NCI-H446 (cell line): ENCODE measurements at places on chromosomes 6 and 20.

DNA sequence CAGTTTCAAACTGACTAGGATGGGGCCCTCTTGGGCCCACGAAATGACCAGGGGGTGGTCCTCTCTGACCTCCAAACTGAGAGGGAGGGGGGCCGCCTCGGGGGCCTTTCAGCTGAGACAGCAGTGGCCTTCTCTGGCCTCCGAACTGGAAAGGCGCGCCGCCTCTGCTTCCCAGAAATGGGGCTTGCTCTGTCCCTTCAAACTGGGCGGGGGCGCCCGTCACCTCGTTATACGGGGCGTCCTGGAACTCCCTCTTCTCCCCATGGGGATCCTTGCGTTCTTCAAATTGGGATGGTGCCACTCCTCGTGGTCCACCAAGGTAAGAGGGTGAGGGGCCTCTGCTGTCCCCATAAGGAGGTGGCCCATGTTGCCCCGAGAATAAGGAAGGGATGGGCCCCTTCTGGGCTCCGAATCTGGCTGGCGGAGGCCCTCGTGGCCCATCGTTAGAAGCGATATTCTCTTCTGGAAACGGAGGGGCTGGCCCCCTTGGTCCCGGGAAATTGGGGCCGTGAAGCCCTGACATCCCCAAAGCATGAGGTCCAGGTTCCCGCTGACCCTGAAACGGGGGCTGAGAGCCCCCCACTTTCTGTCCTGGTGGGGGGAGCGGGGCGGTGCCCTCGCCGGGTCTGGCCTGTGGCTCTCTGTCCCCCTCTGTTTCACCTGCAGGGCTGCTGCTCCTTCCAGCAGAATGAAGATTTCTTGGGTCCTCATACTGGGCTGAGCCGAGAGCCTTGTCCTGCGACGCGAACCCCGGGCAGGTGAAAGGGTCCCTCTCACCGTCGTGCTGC lies 18.7 kb upstream of the TCFL5 start:
- no peak for DNase-seq

- peak; percentile 12 for DNase-seq
Measured at GRCh38 chr6:52063584-52064344, 23.6 kb downstream of the PKHD1 start.

GRCh38 chr20:6473197-6473596 lies 294.3 kb upstream of the BMP2 start:
- no peak for DNase-seq

GRCh38 chr6:135439549-135439948 lies 58.0 kb downstream of the AHI1 start:
- DNase-seq, result no peak

GRCh38 chr20:21808863-21809664 lies 103.6 kb downstream of the PAX1 start:
- DNase-seq, result no peak

- DNase-seq, result no peak
Measured at GRCh38 chr20:33784225-33784624, 26.9 kb upstream of the CHMP4B start.

DNA sequence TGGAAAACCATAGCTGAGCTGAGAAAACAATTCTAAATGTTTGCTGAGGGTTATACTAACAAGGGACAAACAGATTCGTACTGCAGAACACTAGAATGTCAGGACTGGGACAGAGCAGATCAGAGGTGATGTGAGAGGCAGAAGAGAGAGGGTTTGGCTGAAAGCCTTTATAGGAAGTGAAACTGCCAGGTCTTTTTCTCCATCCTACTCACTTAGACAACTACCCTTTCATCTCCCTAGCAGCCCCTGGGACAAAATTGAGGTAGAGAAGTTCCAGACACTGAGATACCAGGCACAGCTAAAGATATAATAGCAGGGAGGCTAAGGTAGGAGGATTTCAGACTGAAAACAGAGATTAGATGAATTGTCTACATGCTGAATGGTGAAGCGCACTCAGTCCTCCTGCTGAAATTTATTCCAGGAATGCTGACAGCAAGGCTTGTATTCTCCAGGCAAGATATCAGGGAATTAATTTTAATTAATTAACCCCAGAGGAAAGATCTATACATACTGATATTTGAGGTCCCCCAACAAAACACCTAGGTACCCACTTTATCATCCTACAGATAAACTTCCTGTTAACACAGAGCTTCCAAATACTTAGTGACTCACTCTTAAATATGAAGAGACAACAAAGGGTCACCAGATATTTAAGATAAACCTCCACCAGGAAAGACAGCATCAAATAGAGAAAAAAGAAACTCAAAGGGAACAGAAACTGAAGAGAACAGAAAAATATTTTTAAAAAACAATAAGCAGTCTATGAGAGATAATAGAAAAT lies 12.6 kb upstream of the EIF2S2 start:
- no peak for DNase-seq

DNA sequence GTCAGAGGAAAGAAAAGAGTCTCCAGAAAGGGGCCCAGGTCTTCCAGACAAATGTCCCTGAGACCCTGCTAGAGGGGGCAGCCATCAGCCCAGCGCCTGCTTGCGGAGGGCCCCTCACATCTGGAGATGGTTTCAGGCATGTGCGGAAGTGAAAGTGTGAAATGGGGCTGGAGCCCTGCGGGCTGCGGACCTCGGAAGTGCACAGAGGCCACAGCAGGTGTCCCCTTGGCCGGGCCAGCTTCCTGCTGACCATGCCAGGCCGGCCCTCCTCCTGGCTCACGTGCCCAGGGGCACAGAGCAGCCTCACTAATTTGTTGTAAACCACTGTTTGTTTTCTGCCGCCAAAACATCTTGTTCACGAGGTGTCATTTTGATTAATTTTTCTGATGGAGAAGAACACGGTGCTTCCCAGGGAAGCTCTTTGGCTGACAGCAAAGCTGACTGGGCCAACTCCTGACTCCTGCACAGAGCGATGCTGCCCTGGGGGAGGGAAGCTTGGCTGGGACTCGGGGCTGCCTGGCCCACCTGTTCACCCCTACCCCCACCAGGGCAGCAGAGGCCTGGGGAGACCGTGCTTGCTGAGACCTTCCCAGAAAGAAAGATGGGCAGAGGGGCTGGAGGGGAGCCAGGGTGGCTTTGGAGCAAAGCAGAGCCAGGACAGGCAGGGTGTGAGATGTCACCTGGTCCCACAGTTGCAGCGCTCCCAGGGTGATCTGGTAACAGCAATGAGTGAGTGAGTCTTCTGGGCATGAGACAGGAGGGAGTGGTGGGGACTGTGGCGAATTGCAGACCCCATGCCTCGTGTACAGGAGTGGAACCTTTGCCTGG lies 54.2 kb downstream of the BCAS4 start:
- DNase-seq, result no peak

DNA sequence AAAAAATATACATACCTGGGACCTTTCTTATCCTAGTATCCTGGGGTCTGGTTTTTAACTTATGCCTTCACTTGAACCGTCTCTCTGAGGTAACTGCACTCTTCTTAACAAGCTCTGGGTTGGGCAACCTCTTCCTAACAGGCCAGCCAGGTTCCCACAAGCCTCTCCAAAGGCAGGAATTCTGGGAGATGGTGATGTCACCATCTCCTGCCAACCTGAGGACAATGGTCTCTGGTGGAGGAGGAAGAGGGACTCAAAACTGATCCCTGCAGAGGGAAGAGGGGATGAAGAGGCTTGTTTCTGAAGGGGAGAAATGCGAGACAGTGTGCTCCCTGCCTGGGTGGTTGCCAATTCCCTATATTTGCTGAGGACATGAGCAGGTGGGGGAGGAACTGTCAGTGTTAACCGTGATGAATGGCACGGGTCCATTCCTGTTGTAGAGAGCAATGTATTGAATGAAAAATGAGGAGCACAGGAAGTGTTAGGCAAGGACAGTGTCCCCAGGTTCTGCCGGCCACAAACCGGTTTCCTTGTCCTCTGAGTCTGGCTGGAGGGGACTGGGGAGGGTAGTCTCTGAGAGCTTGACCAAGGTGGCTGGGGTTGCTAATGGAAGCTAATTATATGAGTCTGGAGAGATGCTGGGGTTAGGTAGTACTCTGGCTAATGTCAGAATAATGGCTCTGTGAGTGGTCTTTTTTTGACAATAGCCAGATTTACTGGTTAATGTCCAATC lies 95.5 kb downstream of the KCNB1 start:
- peak; percentile 46 for DNase-seq

DNA sequence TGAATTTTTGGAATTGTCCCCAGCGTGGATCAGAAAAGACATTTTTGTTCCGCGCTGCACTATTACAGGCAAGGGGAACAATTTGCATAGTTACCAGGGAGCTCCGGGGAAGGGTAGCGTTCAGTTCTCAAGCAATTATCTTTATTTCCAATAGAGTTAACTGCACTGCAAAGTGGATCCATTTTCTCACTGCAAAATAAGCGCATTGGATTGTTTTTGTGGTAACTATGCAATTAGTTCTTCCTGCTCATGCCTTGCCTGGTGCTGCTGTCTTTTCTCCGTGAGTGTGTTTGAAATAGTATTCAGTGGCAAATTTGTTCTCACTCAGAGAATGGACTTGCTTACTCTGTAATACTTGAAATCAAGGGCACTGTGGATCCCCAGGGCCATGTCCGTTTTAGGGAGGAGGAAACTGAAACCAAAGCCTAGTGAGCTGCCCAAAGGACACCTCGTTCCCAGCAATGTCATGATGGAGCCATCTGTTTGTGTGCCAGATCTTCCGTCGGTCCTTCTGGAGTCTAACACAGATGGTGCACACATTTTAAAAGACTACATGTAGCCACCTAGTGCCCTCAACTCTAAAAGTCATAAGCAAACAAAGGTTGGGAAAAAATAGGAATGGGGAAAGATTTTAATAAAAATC lies 7.4 kb upstream of the PCK1 start:
- DNase-seq, result no peak

DNA sequence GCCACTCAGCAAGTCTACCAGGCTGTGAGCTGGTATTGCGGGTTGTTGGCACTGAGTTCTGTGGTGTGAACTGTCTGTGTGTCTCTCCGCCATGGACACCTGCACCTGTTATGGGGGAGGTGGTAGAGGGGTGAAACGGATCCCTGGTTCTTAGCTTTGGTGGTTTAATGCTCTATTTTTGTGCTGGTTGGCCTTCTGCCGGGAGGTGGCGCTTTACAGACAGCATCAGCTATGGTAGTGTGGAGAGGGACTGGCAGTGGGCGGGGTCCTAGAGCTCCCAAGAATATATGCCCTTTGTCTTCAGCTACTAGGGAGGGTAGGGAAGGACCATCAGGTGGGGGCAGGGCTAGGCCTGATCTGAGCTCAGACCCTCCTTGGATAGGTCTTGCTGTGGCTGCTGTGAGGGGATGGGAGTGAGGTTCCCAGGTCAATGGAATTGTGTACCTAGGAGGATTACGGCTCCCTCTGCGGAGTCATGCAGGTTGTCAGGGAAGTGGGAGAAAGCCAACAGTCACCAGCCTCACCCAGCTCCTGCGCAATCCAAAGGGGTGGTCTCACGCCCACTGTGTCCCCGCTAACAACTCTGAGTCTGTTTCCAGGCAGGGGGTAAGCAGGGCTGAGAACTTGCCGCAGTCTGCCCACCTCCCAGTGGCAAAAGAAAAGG lies 154.3 kb downstream of the CCDC170 start:
- no peak for DNase-seq

GRCh38 chr6:54063228-54063539 lies 48.1 kb upstream of the MLIP start:
- DNase-seq, result no peak

DNA sequence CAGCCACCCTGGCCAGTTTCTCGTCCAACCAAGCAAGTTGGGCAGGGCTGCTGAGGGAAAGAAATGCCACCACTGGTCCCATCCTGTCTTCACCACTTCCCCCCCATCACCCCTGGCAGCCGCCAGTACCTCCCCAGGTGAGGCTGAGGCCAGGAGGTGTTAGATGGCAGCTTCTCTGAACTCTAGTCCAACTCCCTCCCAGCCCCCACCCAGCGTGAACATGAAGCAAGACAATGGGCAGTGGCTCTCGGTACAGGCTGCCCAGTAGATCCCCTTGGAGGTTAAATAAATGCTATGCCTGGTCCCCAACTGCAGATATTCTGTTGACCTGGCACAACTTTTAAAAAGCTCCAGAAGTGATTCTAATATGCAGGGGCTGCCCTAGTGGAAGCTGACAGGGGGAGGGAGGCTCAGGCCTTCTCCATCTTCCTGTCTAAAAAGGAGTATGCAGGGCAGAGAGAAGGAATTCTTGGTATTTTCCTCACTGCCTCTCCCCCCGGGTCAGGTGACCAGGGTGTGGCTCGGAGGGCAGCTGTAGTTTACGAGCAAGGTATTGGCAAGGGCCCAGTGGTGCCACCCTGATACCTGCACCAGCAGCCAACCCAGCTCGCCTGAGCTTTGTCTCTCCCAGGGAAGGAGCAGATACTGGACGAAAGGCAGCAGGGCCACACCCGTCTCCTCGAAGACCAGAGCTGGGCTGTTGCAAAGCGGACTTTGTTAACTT lies 25.7 kb downstream of the KCNK5 start:
- DNase-seq, result no peak

- no peak for DNase-seq
Measured at GRCh38 chr6:22882581-22882980, 313.2 kb downstream of the HDGFL1 start.

- DNase-seq, result no peak
Measured at GRCh38 chr6:158808941-158809678, 10.1 kb downstream of the EZR start.

DNA sequence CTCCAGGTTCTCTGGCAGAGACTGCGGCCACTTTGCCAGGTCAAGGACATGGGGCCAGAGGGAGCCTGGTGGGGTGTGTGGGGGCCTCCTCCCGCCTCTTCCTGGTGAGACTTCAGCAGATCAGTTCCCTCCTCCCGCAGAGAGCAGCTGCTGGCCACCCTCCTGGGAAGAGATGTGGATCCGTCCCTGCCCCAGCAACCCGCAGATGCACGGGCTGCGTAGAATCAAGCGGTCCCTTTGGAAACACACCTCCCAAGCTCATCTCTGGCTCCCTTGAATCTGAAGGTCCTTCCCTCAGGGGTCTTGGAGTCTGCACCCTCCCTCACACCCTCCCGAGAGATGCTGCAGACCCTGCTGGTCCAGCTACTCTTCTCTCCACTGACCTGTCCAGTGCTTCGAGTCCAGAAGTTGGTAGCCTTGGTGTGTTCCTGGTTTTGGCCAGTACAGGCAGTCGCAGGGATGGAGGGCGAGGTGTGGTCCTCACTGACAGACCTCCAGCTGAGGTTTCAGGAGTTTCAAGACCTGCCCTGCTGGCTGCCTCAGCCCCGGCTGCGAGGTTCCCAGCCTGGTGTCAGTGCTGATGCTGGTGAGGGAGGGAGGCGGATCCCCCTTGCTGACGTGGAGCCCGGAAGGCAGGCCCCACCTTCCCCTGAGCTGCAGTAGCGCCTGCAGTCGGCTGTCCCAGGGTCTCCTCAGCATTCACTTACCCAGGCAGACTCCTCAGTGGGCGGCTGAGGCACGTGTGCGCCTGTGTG lies at the start of gene NPBWR2:
NPBWR2 (minus strand) TSS at position 585 of the 755 bp plus-strand sequence. CDS start 734 bp downstream, outside the sequence.
- DNase-seq, result no peak
